Stomach (tissue), 19 donors: ENCODE measurements at places on chromosomes 2 and 18. TPM values are rescaled to one million over a fixed set of nuclear protein-coding genes. Genes with fewer than 3 reads are reported as not detected.

GRCh38 chr18:74902147-74902455, 304.4 kb downstream of the ZNF407 start:
- no peak for DNase-seq

- peak; percentile 29 for DNase-seq
Observed at GRCh38 chr2:11680182-11680900, 10.3 kb upstream of the NTSR2 start.

CROCC2 gene
- not detected for total RNA-seq

DNA sequence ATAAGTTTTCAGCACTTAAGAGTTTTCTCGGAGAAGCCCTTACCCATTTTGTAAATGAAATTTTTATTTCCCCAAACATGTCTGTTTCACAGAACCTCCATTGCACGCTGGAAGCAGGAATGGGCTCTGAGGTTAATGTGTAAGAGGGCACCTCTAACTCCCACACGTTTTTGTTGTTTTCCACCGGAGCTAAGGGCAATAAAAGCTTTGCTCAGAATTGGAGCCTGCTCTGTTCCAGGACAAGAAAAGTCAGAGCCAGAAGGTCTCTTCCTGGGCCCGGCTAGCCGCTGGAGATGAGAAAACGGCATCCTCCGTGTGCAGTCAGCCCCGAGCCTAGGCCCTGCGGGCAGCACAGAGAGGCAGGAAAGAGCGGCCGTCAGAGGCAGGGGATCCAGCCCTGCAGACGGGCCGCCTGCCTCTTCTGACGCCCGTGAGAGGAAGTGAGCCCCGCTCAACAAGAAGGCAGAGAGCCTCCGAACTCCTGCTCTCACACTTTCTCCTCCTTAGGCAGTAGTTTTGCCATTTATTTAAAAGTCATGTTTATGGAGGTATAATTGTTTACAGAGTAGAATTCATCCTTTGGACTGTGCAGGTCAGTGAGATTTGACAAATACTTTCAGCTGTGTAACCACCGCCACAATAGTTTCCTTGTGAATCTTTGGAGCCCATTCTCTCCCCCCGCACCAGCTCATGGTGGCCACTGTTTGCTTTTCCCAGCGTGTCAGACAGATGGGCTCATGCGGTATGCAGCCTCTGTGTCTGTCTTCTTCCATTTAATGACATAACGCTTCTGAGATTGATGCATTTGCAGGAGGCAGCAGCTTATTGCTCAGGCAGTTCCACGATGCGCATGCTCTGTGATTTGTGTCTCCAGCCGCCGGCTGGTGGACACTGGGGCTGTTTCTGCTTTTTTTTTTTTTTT, 117.3 kb downstream of the GALR1 start:
- peak; percentile 81 for DNase-seq

GPR45 gene
- not detected for total RNA-seq

DNA sequence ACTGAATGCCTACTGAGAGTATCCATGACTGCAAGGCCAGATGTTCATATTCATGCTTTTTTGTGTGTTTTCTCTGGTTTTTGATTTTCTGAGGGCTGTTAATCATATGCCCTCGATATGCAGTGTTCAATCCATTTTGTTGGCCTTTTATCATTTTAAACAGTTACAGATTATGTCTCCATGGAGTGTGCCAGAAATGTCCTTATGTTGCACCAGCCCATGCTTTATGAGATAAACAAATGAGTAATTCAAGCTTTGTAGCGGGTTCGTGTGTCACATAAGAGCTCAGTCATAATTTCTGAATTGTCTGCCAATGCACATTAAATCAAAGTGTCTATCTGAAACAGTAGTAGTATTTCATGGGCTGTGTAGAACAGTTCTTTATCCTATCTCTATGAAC, 583.0 kb downstream of the THSD7B start:
- DNase-seq = no peak

DNA sequence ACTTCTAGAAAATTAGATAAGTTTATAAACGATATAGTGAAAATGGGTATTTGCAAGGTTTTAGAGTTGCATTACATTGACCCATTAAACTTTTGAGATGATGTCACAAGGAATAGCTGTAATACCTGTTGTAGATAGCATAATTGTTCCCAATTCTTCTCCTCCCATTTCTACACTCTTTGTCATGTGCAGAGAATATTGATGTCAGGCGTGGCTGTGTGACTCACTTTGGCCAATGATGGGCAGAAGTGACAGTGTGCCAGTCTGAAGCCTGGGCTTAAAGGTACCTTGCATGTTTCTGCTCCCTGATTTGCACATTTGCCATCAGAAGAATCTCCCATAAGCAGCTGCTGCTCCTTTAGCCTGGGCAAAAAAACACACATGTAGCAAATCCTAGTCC, 26.9 kb upstream of the CCBE1 start:
- no peak for DNase-seq

GRCh38 chr18:75353357-75353756, 74.1 kb downstream of the SMIM21 start:
- DNase-seq = no peak
